SIG-M5 (cell line): ENCODE measurements at places on chromosomes 4 and X.

GRCh38 chr4:41095973-41096372, 118.4 kb downstream of the APBB2 start:
- no peak for DNase-seq

DNA sequence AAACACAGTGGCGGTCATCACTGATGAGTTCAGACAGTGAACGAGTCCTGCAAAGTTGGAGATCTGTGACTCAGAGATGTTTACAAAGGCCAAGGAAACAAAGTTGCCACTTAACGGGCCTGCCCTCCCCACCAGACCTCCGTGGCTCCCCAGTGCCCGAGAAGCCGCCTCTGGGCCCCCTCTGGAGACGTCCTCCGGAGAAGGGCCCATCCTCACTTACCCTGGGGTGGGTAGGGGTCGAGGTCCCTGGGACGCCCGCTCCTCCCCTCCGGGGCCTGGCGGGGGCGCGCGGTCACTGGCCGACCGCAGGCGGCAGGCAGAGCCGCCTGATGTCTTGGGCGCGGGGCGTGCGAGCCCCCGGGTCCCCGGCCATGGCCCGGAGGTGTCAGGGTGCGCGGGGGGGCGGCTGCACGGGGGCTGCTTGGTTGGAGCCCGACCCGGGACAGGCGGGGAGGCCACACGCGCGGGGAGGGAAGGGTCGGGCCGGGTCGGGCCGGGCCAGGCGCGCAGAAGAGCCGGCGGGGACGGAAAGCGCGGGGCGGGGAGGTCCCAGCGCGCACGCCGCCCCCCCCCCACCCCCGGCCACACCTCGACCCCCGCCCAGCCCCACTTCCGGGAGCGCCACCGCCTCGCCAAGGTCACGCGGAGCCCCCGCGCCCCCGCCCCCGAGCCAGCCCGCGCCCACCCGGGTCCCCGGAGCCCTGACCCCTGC, 529 bp downstream of the DHRSX start:
- DNase-seq: no peak

GRCh38 chr4:6887591-6888371, 21.8 kb upstream of the TBC1D14 start:
- no peak for DNase-seq

DNA sequence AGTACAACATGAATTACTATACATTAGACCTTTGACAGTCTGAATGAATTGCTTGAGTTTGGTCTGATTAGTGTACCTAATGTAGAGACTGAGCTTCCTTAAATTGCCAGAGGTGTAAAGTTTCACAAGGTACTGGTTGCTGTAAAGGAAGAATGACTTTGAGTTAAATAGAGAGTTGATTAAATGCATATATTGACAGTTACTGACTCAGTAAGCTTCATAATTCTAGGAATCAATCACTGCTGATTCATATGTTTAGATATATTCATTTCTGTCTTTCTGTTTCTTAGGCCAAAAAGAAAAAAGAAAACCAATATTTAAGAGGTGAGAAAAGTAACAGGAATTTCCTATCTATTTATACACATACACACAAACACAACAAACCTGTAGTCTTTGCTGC, 16.2 kb upstream of the ART3 start:
- DNase-seq: no peak

DNA sequence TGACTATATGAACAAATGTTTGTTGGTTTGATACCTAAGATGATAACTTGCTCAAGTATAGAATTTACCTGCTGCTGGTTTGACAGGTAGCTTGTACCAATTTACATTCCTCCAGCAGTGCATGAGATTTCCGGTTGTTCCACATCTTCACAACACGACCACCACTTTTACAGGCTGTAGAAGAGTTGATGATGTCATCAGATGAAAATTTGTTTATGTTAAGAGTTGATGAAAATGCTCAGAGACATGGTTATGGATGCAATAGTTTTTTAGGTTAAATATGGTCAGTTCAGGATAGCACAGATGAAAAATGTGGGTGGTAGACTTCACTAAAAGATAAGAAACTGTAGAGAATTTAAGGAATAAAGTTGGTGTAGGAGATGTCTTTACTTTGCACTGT, 468.3 kb downstream of the PCDH18 start:
- DNase-seq: no peak

DNA sequence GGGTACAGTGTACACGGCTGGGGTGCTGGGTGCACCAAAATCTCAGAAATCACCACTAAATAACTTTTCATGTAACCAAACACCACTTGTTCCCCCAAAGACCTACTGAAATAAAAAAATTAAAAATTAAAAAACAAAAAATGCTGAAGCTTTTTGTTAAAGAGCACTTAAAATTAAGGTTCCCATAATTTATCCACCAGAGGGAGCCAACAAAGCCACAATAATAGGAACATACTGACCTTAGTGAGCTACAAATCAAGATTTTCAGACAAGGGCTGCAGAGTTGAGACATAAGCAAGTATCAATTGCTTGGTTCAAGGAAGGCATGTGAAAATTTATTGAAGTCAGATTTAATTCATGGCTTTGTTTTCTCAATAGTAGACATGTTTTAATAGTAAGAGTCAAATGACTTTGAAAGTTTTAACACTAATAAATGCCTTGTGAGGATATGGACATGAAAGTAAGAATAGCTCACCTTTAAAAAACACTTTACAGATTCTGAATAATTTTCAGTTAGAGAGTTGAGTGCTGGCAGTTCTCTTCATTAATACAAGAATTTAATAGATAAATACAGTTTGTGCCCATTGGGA, 43.0 kb upstream of the SCOC start:
- DNase-seq: no peak

DNA sequence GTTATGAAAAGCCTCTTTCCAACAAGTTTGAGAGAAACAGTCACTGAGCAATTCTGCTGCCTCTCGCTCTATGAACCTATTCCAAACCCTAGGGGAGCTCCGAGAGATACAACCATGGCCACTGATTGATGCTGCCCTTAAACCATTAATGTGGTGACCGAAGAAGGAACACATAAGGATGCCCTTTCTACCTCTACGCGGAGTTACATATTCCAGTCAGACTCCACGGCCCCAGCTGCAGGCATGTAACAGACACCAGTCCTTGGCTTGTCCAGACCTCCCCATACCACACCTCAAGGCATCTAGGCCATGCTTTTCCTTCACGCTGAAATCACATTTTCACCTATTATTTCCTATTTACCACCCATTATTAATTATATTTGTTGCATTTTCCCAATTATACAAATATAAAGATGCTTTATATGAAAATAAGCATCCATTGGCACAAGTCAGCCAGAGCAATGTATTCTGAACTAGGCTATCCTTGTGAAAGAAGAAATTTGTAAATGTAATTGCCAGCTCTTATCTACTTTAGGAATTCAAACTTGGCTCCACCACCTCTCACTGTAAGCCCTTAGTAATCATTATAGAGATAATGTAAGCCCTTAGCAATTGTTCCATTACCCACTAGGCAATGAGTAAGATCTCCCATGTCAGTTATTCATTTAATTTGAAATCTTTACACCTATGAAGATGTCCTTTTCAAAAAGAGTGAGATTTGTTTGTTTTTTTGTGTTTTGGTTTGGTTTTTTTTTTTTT, 338.4 kb downstream of the NR3C2 start:
- no peak for DNase-seq

GRCh38 chr4:47553329-47554125, 68.5 kb downstream of the ATP10D start:
- no peak for DNase-seq

DNA sequence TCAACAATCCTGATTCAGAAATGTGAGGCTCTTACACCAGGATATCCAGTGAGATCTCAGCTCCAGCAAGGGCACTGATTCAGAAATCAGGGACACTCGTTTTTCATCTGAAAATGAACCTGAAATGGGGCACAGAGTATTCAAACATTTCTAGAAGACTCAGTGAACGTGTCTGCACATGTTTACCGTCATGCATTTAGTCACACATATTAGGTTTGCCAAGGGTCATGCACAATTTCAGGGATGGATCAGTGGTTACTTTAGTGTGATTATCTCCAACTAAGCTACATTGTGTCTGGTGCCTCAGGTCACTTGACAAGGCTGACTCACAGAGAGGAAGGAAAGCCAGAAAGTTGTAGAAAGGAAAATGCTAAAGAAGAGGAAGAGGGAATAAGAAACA, 33.6 kb upstream of the SPANXN2 start:
- DNase-seq: no peak

GRCh38 chrX:29941287-29941686, 274.1 kb upstream of the MAGEB2 start:
- no peak for DNase-seq

DNA sequence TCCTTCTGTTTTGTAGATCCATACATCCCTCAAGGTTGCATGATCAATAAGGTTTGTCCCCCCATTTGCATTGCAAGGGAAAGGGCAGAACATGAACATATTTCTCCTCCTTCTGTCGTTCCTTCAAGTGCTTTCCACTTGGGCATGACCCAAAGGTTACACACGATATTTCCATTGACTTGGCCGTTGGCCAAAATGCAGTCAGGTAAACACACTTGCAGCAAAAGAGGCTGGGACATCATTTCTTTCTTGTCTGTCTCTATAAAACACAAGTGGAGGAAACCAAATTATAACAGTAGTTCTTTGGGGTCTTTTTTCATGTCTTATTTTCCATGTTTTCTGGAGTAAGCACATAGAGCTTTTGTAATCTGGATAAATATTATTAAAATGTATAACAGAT, 156.1 kb downstream of the FRAS1 start:
- no peak for DNase-seq

DNA sequence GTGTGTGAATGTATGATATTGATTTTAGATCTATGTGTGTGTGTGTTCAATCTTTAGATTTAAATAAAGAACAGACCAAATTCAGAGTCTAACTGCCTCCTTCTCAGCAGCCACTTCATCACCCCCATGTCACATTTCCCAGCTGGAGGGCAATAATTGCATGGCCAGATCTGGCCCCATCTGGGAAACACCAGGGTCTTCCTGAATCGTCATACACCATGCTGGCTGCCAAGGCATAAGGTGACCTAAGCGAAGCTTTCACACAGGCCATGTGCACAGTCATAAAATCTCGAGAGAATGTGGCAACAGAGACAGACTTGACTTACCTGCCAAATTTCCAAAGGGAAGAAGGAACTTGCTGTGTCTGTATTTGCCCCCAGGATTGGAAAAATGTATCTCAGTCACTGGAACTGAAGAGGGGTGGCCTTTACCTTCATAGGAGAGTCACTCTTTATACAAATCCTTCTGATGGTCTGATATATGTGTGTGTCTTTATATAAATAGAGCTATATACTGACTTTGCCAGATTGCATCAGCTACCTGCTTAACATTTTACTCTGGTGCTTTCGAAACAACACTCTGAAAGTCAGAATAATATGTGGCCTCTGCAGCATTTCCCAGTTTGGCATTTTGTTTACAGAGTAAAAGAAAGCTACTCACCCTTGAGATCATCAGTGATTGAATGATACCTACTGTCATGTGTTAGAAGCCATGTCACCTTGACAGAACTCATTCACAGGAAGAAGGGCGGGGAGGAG, at the start of gene PLAC1:
Gene PLAC1, minus strand, starts transcription at position 470 of the 758 bp plus-strand sequence. CDS start 91,789 bp downstream, outside the sequence.
- no peak for DNase-seq

- no peak for DNase-seq
Measured at GRCh38 chr4:80265571-80266252, 752 bp upstream of the FGF5 start.

GRCh38 chrX:13658602-13659001, 5.7 kb downstream of the TCEANC start:
- DNase-seq: no peak

- DNase-seq: no peak
Measured at GRCh38 chrX:136597356-136597755, 50.6 kb upstream of the CD40LG start.

DNA sequence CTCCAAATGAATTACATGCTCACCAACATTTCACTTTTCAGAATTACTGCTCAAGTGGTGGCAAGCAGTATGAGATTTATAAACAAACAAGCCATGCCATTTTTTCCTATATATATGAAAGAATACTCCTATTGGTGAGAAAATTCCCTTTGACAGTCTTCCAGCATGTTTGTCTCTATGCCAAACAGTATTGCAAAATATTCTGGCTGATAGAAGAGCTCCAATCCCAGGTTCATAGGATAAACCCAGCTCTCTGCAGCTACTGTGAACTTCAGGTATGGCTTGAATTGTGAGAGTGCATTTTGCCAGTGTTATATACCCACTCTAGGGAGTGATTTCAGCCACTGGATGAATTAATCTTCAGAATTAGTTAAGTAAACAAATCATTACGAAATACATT, 108.8 kb downstream of the MAGEC2 start:
- DNase-seq: no peak

- no peak for DNase-seq
Measured at GRCh38 chrX:132665676-132666075, 176.8 kb upstream of the MBNL3 start.

DNA sequence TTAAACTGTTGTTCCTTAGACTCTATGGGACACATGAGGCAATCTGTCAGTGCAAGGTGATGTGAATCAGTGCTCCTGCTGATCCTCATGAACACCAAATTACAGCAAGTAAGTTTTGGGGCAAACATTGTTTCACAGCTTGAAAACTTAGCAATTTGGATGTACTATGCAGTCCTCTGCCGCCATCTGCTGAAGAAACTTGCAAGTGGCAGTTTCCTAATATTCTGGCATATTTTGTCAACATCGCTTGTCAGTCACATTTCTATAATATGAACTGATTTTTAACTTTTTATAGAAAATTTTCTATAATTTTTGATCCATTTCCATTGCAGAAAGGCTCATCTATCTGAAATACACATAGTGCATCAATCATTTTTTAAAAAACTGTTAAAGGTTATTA, 56.3 kb downstream of the ZAR1 start:
- no peak for DNase-seq

GRCh38 chr4:108270466-108271450, 102.0 kb upstream of the LEF1 start:
- DNase-seq: no peak

- no peak for DNase-seq
Measured at GRCh38 chrX:14616836-14617235, 87.5 kb downstream of the GLRA2 start.

GRCh38 chrX:149512225-149512885, 7.2 kb upstream of the IDS start:
- DNase-seq: no peak

DNA sequence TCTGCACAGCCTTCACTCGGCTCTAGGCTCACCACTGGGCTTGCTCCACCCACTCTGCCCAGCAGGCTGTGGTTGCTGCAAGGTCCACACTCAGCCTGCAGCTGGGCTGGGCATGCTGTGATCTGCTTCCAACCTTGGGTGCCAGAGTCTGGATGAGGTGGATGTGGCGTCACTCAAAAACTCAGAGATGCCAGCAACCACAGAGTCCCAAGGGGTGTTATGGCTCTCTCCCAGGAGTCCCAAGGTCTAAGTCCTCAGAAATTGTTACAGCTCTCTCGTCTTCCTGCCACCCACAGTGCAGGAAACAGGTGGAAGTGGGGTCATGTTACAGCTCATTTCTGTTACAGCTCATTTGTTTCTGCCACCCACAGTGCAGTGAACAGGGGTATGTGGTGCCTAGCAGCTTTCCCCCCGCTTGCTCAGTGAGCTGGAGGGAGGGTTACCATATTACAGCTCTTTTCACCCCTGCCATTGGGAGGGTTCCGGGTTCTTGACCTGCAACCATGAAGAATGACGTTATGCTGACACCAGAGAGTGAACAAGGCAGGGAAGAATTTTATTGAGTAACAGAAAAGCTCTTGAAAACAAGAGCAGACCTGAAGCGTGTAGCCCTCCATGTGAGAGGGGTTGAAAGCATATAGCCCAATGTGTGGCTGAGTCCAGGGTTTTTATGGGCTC, 893.9 kb downstream of the PCDH7 start:
- no peak for DNase-seq

GRCh38 chr4:57318703-57319102, 208.5 kb upstream of the IGFBP7 start:
- no peak for DNase-seq
